ENCODE measurements at places on chromosomes 2 and 18.
A peak's percentile ranks its signal among the peaks of the same experiment; 100 is the strongest.

- DNase-seq: no peak
Measured at GRCh38 chr2:70711191-70711590, 56.8 kb downstream of the ADD2 start.

- no peak for DNase-seq
Measured at GRCh38 chr2:69608109-69608508, 35.4 kb downstream of the AAK1 start.

DNA sequence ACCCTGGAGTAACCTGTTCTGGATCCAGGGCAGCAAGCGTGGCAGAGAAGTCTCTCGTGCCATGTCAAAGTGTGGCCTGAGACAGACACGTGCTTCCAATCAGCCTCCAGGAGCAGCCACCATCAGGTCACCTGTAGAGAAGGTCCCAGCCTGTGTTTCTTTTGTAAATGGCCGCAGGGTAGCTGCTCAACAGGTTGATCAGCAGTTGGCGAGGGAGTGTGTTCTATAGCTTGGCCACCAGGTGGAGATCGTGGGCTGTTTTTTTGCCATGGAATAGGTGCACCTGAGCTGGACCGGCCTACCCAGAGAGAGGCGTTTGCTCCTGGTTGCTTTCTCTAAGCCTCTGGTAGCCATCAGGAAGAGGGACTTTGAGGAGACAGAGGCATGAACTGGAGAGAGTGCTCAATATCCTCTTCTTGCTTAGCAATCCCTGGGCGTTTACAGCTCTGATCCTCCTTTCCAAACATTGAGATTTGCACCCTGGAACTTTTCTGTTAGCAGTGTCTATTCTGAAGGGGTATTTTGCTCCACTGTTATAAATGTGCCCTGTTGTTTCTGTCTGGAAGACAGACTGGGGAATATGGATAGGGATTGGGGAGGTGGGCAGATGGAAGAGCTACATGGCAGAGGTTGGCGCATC is 34.2 kb upstream of the EN1 start:
- DNase-seq: peak; percentile 68

DNA sequence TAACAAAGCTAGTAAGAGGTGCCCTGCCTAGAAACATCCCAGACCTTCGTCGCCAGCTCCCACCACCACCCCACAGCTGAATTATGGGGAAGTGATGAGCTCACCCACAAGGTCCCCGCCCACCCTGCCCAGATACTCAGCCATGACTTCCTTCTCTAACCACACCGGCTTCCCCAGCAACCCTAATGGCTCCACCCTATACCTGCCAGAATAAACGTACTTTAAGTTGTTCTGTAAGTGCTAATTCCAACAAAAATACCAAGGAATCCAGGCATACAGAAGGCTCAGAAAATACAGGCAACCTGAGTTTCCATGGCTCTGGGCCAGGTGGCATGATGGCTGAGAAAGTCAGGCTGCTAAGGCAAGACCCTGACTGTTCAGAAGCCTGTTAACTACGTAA is 39.1 kb downstream of the TMEM163 start:
- no peak for DNase-seq

DNA sequence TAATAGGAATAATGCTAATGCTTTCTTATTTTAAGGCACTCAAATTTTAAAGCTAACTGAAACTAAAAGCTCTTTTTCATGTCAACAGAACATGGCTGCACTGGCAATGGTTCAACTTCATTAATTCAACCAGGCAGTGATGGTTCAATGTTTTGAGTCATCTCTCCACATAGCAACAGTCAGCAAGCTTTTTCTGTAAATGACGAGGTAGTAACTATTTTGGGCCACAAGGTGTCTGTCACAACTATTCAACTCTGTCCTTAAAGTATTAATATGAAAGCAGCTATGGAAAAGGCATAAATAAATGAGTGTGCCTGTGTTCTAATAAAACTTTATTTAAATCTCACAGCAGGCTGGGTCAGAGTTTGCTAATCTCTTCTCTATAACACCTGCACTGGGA is 1425.6 kb upstream of the PIK3C3 start:
- no peak for DNase-seq

GRCh38 chr2:138787053-138787666 is 7.0 kb upstream of the NXPH2 start:
- peak; percentile 42 for DNase-seq

DNA sequence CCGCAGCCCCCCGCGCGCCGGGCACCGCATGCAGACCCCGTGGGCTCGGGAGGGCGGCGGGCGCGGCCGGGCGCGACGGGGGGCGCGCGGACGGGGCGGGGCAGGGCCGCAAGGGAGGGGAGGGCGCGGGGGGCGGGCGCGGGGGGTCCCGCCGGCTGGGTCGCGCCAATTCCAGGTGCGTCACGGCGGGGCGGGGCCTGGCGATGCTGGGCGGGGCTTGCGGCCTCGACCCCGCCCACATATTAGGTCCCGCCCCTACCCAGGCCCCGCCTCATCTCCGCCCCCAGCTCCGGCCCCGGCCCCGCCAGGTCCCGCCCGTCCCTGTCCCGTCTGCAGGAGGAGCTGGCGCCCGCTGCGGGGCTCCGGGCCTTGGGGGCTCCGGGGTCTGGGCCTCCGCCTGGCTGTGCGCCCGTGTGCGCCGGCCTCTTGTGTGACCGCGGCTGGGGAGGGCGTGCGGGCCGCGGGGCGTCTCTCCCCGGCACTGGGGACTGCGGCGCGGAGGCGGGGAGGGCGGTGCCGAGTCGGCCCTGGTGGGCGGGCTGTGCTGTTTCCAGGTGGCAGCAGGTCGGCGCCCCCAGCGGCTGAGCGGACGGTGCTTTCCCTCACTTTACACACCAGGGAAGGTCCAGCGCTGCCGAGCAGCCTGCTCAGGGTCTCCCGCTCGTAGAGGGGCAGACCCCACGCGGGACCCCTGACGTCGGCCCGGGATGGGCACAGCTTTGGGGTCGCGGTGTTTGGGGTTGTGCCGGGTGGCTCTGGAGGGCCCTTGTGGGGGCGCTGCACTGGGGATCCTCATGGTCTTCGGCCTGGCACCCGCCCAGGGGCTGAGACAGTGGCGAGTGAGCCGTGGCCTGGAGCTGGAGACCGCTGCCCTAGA is 554 bp downstream of the ING5 start:
- DNase-seq: peak; percentile 94

GRCh38 chr2:37456479-37456878 is 112.0 kb downstream of the QPCT start:
- peak; percentile 8 for DNase-seq

DNA sequence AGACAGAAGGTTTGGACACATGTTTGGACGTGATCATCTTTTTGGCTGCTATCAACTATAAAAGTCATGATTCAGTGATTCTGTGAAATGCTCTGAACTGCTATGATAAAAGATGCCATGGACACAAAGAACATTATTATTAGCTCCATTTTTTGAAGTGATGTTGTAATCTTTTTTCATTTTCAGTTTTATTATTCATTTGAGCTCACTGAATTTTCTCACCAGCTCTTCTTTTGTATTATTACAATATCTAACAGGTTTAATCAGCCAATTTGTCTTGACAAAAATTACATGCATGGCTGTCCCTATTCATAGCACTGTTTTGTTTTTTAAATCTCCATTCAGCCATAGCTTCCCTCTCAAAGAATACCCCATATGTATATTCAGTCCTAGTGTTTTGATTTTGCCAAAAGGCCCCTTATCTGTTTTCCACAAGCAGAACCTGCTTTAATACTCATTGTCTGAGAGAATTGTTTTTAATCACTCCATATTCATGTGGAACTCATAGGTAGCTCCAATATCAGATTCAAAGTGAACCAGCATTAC is 314.0 kb upstream of the FAM98A start:
- no peak for DNase-seq

DNA sequence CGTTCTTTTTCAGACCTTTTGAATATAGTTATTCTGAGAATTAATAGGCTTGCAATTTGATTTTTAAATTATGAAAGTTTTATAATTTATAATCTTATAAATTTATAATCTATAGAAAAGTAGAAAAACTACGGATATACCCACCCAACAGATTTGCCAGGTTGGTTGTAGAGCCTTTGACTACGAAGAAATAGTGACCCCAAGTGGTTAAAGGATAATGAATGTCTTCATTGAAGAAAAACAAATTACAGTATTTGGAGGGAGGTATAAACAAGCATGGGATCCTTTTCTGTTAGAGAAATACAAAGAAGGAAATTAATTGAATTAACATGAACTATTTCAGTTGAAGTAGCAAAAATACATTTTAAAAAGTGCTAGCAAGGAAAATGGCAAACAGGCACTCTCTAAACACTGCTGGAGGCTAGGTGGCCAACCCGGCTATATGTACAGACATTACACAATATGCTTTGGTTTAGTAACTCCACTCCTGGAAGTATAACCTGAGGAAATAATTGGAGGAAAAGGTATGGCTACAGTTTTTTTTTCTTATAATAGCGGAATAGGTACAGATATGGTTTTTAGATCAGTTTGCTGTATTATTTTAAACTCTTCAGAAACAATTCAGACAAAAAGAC is 110.9 kb downstream of the MIB1 start:
- peak; percentile 37 for DNase-seq

DNA sequence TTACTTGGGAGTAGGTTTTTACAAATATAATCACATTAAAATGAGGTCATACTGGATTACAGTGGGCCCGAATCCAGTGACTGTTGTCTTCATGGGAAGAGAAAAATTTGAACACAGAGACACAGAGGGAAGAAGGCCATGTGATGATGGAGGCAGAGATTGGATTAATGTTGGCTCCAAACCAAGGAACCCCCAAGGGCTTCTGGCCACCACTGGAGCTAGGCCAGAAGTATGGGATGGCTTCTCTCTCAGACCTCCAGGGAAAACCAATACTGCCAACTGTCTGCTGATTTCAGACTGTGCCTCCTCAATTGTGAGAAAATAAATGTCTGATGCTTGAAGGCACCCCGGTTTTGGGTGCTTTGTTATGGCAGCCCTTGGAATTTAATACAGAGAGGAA is 76.0 kb downstream of the ALPK2 start:
- DNase-seq: no peak

DNA sequence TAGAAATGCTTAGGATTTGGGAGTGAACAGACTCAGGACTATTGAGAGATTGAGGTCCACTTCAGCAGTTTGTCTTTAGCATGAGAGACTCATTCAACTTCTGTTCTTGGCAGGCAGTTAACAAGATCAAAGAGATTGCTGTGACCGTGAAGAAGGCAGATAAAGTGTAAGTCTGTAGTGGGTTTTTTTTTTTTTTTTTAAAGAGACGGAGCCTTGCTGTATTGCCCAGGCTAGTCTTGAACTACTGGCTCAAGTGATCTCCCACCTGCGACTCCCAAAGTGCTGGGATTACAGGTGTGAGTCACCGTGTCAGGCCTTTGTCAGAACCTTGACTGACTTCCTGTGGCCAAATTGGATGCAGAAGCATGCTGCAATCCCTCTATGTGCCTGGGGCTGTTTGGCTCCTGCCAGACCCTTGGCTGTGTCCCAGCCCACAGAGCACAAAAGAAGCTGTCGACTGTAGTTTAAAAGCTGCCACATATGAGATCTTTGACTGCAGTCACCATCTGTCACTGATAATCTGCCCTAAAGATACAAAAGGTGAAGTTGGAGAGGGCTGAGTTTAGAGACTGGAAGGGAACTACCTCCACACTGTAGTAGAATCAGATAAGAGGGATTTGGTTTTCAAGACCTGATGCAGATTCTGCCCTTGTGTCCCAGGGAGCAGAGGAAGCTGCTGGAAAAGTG is 9.9 kb downstream of the CCT7 start:
- no peak for DNase-seq

GRCh38 chr2:117855886-117856285 is 41.4 kb downstream of the DDX18 start:
- DNase-seq: no peak

DNA sequence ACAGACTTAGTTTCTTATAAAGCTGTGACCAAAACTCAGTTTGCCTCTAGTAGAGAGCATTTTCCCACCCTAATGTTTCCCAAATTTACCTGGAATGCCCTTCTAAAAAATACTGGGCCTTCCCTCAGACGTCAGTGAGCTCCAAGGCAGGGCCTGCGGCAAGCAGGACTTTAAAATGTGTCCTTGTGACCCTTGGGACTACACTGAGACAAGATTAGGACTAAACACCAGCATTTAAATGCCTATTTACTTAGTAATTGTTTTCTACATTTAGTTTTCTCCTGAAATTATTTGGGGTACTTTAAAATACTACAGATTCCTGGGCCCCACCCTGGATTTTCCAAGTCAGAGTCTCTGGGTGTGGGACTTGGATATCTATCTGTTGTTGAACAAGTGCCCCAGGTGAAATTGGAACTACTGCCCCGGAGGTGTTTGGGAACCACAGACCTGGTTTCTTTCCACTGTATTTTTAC is 14.3 kb downstream of the GATA6 start:
- no peak for DNase-seq

DNA sequence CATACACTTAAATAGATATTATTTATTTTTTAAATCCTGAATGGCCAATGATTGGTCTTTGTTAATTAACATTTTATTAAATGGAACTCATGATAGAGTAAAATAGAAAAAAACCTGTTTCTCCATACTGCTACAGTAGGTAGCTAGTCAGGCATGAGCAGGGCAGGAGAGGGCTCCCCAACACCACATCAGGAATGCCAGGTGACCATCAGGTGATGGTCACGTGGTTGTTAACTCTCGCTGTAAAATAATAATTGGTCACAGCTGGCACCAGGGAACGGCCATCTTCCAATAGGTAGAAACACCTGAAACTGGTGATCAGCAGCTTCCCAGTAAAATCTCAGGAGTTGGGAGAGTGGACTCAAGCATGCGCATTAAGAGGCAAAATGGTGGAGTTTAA is 172.2 kb downstream of the MEIS1 start:
- DNase-seq: no peak

GRCh38 chr2:224584785-224585210 is 365 bp downstream of the CUL3 start:
- DNase-seq: peak; percentile 78

Data from GM12865 (cell line).